ENCODE measurements at places on chromosomes 2 and 18.
A peak's percentile ranks its signal among the peaks of the same experiment; 100 is the strongest.

DNA sequence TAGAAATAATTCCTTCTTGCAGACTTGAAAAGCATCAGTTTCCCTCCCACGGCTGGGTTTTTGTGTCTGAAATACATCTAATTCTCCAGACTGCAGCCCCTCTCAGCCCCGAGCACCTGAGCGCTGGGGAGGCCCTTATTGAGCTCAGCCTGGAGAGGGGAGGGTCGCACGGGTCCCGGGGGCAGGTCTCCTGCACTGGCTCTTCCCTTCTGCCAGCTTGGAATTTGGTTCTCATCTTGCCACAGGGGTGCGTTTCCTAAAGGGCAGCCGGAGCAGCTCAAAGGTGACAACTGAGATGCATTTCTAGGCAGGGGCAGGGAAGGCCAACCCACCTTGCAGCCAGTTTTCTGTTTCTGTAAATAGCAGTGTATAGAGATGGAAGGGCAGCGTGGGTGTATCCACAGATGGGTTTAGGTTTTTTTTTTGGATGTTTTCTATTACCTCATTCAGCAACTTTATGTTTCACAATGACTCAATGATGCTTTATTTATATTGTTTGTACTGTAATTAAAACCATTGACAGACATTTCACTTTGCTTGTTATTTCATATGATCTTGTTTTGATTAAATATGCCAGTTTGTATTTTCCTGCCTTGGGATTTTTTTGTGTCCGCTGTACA lies 37.0 kb downstream of the GBX2 start:
- DNase-seq, result no peak

- peak; percentile 41 for DNase-seq
Observed at GRCh38 chr2:224584785-224585210, 365 bp downstream of the CUL3 start.

DNA sequence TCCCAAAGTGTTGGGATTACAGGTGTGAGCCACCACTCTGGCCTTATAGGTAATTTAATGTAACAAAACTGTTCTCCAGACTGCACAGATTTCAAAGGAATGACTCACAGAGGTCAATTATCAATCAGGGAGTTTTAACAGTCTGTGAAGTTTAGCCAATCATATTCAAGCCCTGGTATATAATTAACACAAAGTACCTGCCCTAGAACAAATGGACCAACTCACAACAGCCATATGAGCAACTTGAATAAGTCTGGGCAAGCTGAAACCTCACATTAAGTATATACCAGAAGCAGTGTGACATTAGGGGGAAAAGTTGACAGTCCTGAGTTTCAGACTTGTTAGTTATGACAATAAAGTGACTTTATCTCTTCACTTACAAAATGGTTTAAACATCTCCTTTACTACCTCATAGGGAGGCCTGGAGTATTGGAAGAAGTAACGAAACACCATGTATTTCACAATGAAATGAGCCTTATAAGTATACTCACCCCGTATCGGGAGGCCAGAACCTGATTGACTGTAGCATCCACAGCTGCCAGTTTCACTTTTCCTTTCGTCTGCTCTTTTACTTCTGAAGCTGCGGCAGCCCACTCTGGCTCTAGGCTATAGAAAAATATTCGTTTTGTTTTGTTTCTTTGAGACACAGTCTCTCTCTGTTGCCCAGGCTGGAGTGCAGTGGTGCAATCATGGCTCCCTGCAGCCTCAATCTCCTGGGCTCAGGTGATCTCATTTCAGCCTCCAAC lies 22.2 kb downstream of the PDIA6 start:
- no peak for DNase-seq

- no peak for DNase-seq
Observed at GRCh38 chr2:2413525-2413924, 82.5 kb upstream of the MYT1L start.

- no peak for DNase-seq
Observed at GRCh38 chr2:48948400-48949125, 193.0 kb upstream of the LHCGR start.

GRCh38 chr2:203708846-203709396 lies 2.5 kb downstream of the CD28 start:
- DNase-seq, result no peak

DNA sequence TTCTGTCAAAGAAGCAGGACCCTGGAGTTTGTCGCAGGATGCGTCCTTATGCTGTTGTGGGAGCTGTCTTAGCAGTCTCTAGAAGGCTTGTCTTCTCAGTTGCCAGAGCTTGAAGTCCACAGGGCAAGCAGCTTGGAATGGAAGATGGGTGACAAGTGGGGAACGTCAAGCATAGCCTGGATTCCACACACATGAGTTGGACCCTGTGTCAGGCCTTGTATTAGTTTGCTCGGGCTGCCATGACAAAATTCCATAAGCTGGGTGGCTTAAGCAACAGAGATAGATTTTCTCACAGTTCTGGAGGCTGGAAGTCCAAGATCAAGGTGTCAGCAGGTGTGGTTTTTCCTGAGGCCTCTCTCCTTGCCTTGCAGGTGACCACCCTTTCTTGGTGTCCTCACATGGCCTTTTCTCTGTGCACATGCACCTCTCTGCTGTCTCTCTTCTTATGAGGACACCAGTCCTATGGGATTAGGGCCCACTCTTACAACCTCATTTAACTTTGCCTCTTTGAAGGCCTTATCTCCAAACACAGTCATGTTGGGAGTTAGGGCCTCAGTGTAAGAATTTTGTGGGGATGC lies 51.3 kb downstream of the THNSL2 start:
- DNase-seq, result no peak

- no peak for DNase-seq
Observed at GRCh38 chr2:27184115-27184514, 27.7 kb upstream of the ATRAID start.

- DNase-seq, result no peak
Observed at GRCh38 chr2:40428439-40428838, 23.5 kb downstream of the SLC8A1 start.

DNA sequence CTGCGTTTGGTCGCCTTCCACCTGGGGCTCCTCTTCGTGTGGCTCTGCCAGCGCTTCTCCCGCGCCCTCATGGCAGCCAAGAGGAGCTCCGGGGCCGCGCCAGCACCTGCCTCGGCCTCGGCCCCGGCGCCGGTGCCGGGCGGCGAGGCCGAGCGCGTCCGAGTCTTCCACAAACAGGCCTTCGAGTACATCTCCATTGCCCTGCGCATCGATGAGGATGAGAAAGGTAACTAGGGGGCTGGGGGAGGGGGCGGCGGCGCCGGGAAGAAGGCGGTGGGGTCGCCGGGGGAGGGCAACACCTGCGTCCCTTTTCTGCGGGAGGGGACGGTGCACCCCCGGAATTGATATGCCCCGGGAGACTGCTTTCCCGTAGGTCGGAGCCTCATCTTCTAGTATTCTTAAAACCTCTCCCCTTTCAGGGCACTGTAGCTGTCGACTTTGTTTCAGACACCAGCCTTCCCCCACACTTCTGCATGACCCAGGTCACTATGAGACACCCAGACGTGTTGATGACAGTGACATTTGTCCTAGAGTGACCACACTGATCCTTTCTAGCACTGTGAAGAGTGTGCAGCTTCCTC lies 755 bp downstream of the SPAST start:
- DNase-seq, result no peak

GRCh38 chr2:118148133-118148532 lies 59.9 kb downstream of the INSIG2 start:
- DNase-seq, result no peak

GRCh38 chr18:52288403-52289004 lies 51.5 kb upstream of the DCC start:
- DNase-seq, result peak; percentile 45

- DNase-seq, result no peak
Observed at GRCh38 chr2:17667898-17668297, 85.7 kb downstream of the SMC6 start.

DNA sequence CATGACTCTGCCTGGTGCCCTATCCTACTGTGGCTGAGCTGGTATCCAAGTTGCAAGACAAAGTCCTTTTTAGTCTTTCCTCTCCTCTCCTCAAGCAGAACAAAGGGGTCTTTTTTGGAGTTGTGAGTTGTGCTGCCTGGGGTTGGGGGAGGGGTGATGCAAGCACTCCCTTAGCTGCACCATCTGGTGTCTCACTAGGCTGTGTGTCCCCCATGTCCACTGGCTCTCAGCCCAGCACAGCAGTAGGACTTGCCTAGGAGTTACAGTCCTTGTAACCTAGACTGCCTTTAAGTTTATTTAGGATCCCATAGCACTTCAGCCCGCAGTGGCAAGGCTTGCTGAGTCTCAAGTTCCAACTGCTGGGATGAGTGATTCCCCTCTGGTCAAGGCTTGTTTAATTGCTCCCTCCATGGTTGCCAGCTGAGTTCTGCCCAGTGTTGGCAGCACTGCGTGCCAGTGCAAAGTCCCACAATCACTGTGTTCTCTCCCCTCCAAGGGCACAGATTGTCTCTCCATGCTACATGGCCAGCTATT lies 13.2 kb upstream of the ILKAP start:
- DNase-seq, result no peak

DNA sequence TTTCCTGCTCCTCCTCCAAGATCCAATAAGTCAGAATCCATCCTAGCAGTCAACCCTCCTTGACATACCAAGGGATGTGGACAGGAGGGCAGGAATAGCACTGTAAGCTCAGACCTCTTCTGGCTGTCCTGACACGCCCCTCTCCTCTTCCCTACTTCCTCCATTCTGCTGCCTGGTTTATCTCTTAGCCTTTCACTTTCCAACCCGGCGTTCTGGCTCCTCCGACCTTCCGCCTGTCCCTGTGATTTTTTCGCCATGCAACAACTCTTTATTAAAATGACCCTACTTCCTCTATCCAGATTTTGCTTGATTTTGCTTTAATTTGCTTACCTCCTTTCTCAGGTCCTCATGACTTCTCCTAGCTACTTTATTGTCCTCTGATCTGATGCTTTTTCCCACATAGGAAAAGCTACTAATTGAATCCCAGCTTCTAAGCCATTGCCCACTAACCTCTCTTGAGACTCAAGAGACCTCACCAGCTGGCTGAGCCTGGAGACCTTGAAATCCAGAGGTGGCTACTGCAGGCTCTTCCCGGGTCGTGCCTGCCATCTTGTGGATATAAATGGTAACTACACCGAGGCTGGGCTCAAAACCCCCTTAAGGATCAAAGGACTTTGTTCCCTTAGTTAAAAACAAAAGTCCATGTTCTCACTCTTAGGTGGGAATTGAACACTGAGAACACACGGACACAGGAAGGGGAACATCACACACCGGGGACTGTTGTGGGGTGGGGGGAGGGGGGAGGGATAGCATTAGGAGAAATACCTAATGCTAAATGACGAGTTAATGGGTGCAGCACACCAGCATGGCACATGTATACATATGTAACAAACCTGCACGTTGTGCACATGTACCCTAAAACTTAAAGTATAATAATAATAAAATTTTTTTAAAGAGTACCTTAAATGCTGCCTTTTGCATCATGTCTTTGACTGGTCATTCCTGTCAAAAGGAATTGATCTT lies 139.4 kb downstream of the AKAIN1 start:
- DNase-seq, result peak; percentile 81

GRCh38 chr2:54394392-54394791 lies 61.7 kb upstream of the SPTBN1 start:
- DNase-seq, result no peak

DNA sequence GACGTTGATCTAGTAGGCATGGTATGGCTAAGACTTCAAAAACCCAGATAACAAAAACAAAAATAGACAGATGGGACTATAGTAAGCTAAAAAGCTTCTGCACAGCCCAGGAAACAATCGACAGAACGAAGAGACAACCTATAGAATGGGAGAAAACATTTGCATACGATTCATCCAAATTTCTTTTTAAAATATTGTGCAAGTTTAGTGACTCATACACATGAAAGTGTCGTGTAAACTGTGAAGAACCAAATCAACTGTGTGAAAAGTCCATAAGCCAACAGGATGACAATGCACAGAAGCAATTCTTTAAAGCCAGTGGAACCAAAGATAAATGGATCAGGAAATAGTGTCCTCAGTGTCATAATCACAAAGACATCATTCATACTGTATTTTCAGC lies 671.1 kb downstream of the RNF144A start:
- no peak for DNase-seq

- DNase-seq, result no peak
Observed at GRCh38 chr2:68745006-68745405, 10.4 kb downstream of the ARHGAP25 start.

DNA sequence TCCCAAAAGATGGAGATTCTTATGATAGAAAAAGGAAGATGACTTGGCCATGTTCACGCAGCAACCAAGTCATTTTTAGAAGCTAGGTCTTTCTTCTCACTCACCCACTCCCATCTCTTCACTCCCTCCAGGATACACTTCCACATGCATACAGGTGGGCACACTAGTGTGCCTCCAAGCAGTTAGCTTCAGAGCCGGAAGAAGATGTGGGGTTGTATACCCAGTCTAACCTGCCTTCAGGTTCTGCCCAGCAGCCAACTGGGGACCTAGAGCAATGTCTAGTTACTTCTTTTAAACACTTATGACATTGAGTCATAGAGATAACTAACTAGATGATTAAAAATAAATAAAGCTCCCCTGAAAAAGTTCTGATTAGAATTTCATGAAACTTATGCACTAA lies 21.8 kb upstream of the TANK start:
- no peak for DNase-seq

DNA sequence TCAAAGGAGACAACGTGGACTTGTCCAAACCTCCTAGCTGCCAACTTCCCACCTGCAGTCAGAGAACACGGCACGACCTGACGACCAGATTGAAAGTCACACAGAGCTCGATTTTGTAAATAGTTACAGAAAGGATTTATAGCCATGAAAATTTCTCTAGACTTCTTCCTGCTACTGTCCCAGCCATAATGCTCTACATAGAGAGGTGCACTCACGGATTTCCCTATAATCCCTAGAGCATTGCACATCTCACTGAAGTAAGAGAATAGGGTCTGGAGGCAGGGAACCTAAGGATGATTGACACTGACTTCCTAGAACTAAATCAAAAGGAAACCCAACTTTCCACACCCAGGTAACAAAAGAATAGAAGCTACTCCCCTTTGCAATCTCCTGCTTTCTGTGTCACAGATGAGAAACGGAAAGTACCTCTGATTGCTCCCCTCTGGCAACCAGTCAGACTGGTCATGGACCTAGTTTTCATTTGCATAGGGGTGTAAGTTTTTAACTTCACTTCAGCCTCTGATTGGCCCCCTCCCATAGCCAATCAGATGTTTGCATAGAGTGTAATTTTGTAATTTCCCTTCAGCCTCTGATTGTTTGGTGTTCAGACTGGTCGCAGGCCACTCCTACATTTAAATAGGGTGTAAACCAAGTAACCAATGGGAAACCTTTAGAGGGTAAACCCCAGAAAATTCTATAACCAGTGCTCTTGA lies 58.6 kb upstream of the FBXO11 start:
- DNase-seq, result no peak

- DNase-seq, result peak; percentile 21
Observed at GRCh38 chr2:67463810-67464209, 66.7 kb downstream of the ETAA1 start.

DNA sequence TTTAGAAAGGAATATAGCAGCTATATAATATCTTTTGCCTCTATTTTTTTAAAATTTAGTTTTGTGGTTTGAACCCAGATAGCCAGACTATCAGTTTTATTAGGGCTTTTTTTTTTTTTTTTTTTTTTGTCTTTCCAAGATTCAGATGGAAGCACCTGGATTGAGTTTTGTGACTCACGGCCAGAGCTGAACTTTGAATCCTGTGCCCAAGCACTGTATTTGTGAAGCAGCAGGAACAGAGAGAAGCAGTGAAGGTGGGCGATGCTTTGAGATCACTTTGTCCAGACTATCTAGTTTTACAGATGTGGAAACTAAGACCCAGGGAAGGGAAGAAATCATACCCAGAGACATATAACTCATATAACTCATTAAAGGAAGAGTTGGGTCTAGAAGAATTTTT lies 33.9 kb downstream of the RPL37A start:
- no peak for DNase-seq
